ENCODE measurements at places on chromosomes 5 and 9. TPM values are rescaled to one million over a fixed set of nuclear protein-coding genes. Genes with fewer than 3 reads are reported as not detected.

Gene C5
- 7.7 TPM for total RNA-seq

Gene SPINK4
- not detected for total RNA-seq

Gene ITGA1
- 4.5 TPM for total RNA-seq

Gene RAD23B
- total RNA-seq, result 110 TPM

Gene CHSY3
- total RNA-seq, result 31.4 TPM

Gene CDHR2
- under 0.01 TPM for total RNA-seq

Gene PDGFRB
- 12.2 TPM for total RNA-seq

Gene PDE6A
- total RNA-seq, result not detected

Gene OR13C9
- not detected for total RNA-seq

Gene TMEM141
- 17.1 TPM for total RNA-seq

Gene ENHO
- total RNA-seq, result 53.4 TPM

Gene CTNND2
- total RNA-seq, result 74.2 TPM

Gene SUSD1
- total RNA-seq, result 63.6 TPM

Gene SPINK7
- not detected for total RNA-seq

Gene OLFM1
- 69.7 TPM for total RNA-seq
